ENCODE measurements at places on chromosomes 2 and 18.

- DNase-seq, result peak; percentile 66
These were observed 536.3 kb upstream of the TNP1 start for GRCh38 chr2:217396165-217396564.

GRCh38 chr2:10446631-10447030, 1.5 kb downstream of the ODC1 start:
- no peak for DNase-seq

DNA sequence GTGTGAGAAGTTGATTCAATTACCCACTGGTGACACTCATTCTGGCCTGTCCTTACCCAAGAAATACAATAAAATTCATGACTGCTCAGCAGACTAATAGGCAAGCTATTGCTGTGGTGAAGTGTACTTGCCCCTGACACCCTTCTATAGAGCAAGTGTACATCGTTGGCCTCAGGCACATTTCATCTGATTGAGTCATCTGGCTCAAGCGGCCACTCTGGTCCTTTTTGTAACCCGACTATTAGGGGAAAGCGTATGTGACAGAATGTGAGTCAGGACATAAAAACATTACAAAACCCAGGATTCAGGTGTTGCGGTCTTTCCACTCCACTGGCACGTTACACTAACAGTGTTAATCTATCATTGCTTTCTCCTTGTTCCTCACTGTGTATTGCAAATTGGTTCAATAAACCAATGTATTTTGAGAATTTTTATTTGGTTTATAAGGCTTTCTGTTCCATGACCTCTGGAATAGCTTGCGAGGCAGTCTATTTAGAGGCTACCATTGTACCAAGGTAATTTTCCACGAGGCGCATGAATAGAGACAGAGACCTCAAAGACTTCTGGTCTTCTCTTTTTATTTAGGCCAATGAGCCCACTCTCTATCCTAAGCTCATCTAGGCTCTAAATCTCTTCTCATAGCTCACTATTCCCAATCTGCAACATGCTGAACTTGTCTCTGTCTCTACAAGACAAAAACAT, 10.2 kb upstream of the TTC32 start:
- no peak for DNase-seq

GRCh38 chr2:198408171-198408570, 603.8 kb downstream of the PLCL1 start:
- DNase-seq, result no peak

- DNase-seq, result no peak
These were observed 86.4 kb downstream of the AP1S3 start for GRCh38 chr2:223751012-223751411.

DNA sequence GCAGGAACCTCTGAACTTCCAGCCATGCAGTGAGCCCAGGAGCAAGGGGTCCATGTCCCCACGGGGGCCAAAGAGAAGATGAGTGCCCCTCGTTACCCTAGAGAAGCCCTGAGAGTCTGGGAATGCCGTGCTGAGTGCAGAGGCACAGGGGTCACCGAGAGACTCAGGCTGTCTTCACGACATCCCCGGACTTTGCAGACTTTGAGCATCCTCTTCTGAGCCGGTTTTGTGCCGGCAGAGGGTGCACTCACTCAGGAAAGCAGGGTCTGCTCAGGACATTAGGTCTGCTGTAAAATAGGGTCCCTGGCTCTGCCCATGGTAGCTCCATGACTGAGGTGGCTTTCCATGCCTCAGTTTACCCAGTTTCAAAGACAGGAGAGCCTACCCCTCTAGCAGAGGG, 71.0 kb downstream of the GALNT14 start:
- DNase-seq, result peak; percentile 48

DNA sequence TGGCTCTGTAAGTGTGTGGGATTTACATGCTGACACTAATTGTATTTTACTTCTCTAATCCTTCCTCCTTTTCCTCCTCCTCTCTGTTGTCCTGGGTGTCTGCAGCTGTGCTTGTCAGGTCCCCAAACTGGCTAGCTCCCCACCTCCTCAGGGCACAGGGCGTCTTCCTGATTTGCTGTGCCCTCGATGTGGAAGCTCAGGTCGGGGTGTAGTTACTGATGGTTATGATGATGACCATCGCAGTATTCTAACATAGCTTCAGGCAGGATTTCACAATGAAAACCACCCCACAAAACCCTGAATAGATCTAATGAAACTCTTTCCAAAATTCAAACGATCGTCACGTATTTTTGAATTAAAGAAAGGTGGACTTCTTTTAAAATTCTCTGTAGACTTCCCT, 428.4 kb downstream of the TGIF1 start:
- peak; percentile 86 for DNase-seq

DNA sequence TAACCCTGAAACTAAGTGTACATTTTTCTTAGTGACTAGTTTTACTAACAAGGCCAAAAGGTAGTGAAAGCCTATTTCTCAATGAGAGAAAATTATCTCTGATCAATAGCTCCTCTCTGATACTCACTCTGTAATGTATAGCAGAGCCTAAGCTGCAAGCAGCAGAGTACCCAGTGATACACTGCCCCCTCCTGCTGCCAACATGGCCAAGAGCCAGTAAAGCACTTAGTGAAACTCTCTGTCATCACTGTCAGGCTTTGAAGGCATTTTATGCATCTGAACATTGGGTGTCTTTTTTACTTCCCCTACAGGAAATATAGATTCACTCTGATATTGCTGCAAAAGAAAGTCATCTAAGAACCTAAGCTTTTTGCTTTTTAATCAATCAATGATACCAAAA, 784.1 kb upstream of the CDH7 start:
- DNase-seq, result peak; percentile 14

- DNase-seq, result no peak
These were observed 71.8 kb upstream of the NPAS2 start for GRCh38 chr2:100747996-100748615.

DNA sequence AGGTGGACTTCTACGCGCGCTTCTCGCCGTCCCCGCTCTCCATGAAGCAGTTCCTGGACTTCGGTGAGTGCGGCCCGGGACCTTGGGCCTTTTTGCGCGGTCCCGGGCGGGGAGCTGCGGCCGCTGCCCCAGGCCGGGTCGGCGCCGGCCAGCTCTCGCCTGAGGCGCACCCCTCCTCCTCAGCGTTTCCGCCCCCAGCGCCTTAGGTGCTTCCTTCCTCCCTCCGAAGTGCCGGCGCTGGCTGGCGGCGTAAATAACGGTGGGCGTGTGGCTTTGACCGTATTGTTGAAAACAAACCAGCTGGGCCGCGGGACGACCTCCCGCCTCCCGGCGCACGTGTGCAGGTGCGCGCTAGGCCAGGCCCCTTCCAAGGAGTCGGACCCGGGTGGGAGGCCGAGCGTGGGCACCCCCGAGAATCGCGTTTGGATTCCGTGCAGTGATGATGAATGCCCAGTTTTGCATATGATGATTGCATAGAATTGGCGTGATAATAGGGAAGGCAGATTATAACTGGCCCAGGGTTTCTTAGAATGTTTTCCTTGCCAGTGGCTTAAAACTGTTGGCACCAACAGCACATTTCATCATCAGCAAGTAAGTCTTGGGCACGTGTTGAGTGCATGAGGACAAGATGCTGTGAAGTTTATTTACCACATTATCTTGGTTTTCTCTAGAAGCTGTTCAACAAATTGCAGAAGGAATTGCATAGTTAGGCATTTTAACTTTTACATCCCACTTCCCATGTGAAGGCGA, 569 bp downstream of the PDK1 start:
- peak; percentile 90 for DNase-seq

- DNase-seq, result no peak
These were observed 4.1 kb downstream of the SPATS2L start for GRCh38 chr2:200310545-200310971.

GRCh38 chr2:42094114-42094513, 46.3 kb downstream of the PKDCC start:
- no peak for DNase-seq

DNA sequence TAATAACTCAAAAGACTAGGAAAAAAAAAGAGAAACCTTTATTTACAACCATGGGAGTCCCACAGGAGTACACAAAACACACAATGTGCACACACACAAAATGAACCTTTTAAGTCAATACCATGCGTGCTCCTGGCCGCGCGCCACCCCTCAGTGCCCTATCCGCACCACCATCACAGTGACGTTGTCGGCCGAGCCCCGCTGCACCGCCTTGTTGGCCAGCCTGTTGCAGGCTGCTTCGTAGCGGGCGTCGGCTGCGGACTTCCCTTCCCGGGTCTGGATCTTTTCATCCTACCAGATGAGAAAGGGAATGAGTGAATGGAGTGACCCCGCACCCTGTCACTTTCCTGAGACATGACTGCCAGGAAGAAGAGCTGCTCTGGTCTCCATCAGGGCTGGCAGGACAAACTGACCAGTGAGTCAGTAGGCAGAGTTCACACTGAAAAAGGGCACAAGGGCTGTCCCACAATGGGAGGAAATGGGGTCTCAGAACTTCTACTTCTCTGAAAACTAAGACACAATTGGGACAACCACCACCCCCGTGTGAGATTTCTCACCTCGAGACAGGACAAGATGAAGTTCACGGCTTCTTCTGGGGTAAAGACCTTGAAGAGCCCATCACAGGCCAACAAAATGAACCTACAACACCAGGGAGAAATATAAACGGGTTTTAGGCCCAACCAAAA, 11.8 kb downstream of the ERFE start:
- DNase-seq, result no peak

DNA sequence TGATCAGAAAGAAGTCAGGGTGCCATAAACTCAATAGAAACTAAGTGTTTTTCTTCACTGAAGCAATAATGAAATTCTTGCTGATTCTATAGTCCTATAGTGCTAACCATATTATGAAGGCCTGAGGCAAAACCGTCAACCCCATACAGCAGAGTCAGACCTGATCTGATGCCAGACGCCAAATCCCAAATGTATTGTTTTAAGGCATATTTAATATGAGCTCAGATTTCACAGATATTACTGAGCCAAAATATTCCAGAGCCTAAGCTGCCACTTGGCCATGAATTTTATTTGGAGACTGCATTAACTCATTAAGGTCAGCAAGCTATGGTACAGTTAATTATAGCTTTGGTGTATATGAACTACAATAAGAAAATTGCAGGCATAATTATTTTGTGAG, 53.4 kb downstream of the SCN1A start:
- DNase-seq, result no peak

- DNase-seq, result no peak
These were observed 329.1 kb downstream of the SATB2 start for GRCh38 chr2:199128476-199129229.

GRCh38 chr2:127086990-127087790, 19.8 kb downstream of the BIN1 start:
- no peak for DNase-seq

DNA sequence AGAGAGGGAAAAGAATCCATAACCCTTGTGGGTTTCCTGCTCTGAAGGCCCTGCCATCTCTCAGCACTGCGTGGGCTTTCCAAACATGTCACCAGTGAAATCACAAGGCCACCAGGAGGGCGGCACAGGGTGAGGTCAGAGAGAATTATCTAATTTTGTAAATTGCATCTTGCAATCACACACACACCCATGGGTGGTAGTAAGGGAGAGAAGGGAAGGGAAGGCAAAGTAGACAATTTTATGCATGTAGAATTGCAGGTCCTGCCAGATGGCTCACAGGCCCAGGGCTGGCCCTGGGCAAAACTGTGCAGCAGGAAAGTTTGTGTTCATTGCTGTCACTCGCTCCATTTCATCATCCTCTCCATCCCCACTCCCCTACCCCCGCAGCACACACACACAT, 21.0 kb upstream of the ZBTB7C start:
- no peak for DNase-seq

DNA sequence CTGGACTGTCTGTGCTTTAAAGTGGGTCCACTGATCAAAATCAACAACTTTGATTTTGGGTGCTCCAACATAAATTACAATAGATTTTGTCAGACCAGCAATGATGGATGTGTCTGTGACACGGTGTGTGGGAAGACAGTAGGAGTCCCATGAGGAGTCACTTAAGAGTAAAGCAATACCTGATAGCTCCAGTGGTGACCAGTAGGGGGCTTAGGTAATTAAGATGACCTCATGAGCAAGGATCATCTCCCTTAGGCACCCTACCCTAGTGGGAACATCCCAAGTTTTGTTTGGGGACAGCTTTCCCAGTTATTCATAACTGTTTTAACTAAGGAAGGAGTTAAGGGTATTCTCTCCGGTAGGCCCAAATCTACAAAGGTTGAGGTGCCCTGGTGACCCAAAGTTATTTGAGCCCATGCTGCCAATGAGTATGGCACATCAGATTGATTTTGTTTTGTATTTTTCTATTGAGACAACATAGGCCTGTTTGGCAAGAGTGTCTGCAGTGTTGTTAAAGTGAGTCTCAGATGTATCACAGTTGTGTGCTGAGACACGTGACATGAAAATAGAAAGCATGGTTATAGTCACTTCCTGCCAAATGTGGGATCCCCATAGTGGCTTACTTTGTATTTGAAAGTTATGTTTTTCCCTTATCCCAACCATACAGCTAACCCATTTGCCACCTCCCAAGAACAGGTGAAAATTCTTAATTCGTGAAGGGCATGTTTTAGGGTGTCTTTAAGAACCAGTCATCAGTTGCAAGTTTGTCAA, 1337.6 kb upstream of the SLC39A10 start:
- DNase-seq, result peak; percentile 48

DNA sequence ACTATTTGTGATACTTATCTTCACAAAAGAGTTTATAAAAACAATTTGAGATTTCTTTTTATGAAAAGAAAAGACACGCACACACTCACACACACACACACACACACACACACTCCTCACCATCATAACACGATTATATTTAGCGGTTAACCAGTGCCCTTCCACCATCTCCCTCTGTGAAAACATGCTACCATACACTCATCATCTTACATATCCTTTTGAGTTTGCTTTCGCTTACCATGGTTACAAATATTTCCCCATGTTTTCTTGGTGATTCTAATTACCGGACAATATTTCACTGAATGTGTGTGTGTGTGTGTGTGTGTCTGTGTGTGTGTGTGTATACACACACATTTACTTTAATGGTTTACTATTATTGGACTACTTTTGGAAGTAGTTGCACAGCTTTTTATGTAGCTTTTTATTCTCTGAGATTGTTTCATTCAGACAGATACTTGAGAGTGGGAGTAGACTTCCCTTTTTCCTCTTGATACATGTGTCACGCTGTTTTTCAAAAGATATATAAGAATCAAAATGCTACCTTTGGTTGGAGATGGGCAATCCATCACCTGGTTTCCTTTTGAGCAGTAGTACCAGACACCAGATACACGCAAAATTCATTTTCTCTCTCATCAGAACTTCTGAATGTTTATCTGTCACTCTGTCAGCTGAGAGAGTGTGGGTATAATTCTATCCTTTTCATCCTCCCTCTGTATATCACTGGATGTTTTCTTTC, 138.1 kb downstream of the SETBP1 start:
- no peak for DNase-seq

DNA sequence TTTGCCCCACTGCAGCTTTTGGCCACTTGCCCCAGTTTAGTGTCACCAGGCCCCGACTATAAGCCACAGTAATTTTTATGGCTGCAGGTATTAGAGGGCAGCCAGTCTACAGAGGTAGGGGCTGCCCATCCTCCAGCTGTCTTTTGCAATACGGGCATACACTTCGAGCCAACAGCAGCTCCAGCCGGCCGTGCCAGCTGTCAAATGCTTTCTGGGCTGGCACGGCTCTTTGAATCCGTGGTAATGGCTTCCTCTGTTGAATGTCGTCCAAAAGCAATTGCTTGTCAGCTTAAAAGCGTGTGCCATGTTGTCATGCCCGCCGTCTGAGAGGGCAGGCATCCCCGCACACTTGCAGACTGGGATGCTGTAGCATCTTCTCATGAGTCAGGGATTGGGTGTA, 41.3 kb downstream of the BCL2L11 start:
- no peak for DNase-seq
